Activated naive CD4-positive, alpha-beta T cell treated with anti-CD3 and anti-CD28 coated beads, Interleukin-2, amount 50 U/mL, for 72 hours (primary cell): ENCODE measurements at places on chromosomes 3 and 15.

GRCh38 chr3:151067158-151067557, 18.3 kb upstream of the MED12L start:
- DNase-seq: no peak

- peak; percentile 63 for DNase-seq
Measured at GRCh38 chr3:50525987-50526386, 22.6 kb upstream of the CACNA2D2 start.

- DNase-seq: no peak
Measured at GRCh38 chr3:141147657-141148056, 84.0 kb upstream of the PXYLP1 start.

- no peak for DNase-seq
Measured at GRCh38 chr15:58510715-58511598, 79.2 kb downstream of the LIPC start.

- DNase-seq: no peak
Measured at GRCh38 chr15:88398011-88398410, 69.2 kb downstream of the MRPL46 start.

DNA sequence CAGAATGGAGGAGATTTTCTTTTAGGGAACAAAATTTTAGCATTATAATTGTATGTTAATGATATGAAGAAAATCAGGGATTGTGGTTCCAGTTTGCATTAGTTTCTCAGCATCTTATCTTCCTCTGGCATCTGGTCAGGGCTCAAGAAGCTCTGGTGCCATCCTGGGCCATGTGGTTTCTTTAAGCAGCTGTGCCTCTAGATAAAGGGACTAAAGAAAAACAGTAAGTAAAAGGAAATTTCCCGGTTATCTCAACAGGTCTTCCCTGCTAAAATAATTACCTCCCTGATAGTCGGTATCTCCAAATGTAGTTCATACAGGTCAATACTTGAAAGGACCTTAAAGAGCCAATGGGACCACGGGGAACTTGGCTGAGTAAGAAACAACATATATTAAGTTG, 375.1 kb upstream of the RBMS3 start:
- DNase-seq: no peak

DNA sequence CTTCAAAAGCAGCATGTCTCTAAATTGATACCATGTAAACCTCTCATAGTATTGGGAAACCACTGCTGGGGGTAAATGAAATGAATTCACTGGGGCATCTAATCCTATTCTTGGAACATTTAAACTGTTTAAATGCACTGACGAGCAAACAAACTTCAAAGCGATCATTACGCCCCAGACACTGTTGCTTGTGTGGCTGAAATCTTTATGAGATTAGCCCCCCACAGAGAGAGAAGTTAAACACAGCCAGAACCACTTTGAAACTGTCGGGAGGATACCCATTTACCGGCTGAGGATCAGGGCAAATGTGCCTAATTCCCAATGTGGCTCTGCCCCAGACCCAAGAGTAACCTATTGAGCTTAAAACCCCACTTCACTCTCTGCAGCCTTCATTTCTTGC, 308.4 kb upstream of the CDIN1 start:
- DNase-seq: no peak

DNA sequence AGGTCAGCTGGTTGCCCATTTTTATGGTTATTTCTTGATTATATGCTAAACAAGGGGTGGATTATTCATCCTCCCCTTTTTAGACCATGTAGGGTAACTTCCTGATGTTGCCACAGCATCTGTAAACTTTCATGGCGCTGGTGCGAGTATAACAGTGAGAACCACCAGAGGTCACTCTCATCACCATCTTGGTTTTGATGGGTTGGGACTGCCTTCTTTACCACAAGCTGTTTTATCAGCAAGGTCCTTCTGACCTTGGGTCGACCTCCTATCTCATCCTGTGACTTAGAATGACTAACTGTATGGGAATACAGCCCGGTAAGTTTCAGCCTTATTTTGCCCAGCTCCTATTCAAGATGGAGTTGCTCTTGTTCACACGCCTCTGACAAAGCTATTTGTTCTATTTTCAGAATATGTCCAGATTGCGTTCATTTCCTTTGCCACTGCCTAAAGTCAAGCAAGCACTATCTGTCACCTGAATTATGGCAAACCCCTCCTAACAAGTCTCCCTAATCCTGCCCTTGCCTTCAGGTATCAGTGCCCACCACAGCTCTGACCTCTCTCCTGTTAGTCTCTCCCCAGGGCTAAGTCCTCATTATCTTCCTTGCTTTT, 308.5 kb downstream of the ROBO2 start:
- DNase-seq: no peak

GRCh38 chr3:139227165-139227564, 116.7 kb upstream of the MRPS22 start:
- no peak for DNase-seq

DNA sequence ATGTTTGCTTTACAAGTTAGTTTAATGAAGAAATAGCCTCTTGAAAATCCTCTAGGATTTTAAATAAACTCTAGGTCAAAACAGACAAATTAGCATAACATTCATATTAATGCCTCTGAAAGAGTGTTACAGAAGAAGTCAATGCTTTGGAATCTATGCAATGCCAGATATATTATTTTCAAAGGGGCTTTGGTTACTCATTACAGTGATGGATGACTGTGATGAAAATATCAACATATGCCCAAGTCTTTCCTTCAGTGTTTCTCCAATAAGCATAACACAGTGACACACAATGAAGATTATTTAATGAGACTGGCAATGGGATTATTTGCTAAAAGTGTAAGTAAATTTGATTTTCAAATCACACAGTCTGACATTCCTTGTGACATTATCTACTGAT, 1247.2 kb downstream of the ROBO2 start:
- DNase-seq: no peak

DNA sequence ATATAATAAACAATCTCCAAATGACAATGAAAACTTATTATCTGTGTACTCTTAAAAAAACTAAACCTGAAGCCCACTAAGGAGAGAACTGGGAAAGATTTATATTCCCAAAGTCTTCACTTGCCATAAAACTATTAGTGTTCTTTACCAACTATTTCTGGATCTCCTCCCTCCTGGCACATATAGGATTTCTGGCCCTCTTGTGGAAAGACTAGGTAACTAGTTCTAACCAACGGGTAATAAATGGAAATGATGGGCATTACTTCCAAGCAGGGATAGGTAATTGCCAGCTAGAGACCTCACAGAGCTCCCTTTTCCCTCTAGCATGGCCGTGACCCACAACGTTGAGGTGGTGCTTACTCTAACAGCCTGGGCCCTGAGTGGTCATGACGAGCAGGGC, 110.1 kb downstream of the DNAH12 start:
- no peak for DNase-seq

- no peak for DNase-seq
Measured at GRCh38 chr15:25792128-25792527, 71.0 kb downstream of the ATP10A start.

GRCh38 chr15:100949691-100950090, 30.5 kb downstream of the LRRK1 start:
- DNase-seq: no peak

- DNase-seq: no peak
Measured at GRCh38 chr3:10292505-10293419, at the start of gene GHRL. GHRL (minus strand) TSS chr3:10292947; CDS start chr3:10290180, 2,767 bp downstream.

DNA sequence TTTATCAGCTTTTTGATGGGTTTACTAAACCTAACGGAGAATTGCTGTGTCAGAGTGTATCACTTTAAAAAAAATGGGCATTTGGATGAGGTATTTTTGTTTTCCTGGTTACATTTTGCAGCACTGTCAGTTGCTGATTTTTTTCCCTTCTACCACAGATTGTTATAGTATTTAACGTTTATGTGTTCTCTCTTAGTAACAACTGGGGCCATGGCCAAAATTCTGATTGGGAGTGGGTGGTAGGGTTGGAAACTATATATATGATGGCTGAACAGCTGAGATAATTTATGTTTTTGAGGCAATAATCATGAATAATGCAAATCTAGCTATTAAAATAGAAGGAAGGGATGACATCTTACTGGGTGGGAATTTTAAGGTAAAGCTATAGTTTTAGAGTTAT, 229.4 kb upstream of the SUCLG2 start:
- no peak for DNase-seq

- no peak for DNase-seq
Measured at GRCh38 chr3:122955916-122956692, 71.5 kb downstream of the SEMA5B start.

GRCh38 chr3:58214484-58215316, 3.9 kb upstream of the DNASE1L3 start:
- peak; percentile 74 for DNase-seq

DNA sequence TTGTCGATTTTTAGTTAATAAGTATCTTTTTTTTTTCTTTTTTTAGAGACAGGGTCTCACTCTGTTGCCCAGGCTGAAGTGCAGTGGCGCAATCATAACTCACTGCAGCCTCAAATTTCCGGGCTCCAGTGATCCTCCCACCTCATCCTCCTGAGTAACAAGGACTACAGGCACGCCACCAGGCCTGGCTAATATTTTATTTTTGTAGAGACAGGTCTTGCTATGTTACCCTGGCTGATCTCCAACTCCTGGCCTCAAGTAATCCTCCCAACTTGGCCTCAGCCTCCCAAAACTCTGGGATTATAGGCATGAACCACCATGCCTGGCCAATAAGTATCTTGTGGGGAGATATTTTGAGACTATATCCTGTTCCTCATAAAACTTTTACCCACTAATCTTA, 29.4 kb upstream of the ARID3B start:
- DNase-seq: no peak

GRCh38 chr15:96316953-96317629, 13.4 kb upstream of the NR2F2 start:
- DNase-seq: no peak

- DNase-seq: no peak
Measured at GRCh38 chr3:73621388-73621787, 3.4 kb downstream of the PDZRN3 start.

GRCh38 chr3:167750272-167750971, 14.9 kb downstream of the SERPINI1 start:
- DNase-seq: no peak

GRCh38 chr3:179036626-179037300, 34.8 kb downstream of the ZMAT3 start:
- DNase-seq: no peak

- no peak for DNase-seq
Measured at GRCh38 chr3:121165397-121165837, 257.4 kb downstream of the STXBP5L start.

- no peak for DNase-seq
Measured at GRCh38 chr15:70128414-70129140, 30.9 kb upstream of the TLE3 start.

GRCh38 chr15:89936786-89937265, 24.1 kb upstream of the ARPIN start:
- no peak for DNase-seq

- no peak for DNase-seq
Measured at GRCh38 chr3:143851331-143852017, 3.2 kb upstream of the SLC9A9 start.

GRCh38 chr3:123386477-123387040, 62.3 kb downstream of the ADCY5 start:
- no peak for DNase-seq

- peak; percentile 80 for DNase-seq
Measured at GRCh38 chr3:52220380-52221026, 4.9 kb downstream of the TLR9 start.

DNA sequence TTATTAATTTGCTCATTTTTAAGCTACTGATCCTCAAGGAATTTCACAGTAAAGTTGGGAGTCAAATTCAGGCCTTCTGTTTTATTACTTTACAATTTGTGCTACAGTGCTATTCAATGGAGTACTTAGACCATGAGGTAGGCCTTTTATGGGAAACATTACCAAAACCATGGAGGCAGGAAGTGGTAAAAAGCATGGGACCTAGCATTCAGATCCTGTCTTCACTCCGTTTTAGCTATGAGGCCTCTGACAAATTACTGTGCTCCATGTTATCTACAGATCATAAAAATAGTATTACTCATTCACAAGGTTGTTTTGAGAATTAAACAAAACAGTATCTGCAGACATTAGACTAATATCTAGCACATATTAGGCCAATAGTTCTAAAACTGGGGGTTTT, 140.6 kb upstream of the SLITRK3 start:
- no peak for DNase-seq

GRCh38 chr3:21647961-21648360, 103.0 kb downstream of the ZNF385D start:
- DNase-seq: no peak

DNA sequence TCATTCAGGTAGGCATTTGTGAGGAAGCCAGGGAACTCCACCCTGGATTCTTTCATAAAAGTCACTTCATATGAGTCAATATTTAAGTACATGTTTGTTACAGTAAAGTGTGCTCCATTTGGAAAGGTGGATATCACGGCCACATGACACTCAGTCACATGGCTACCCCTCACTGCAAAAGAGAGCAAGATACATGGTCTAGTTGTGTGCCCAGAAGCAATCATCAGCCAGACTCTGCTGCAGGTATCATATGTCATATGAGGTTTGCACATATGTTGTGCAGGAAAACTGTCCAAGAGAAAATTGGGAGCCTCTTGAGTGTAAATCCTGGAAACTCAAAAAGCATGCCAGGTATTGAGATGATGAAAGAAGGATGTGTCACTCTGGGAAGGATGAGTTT, 55.0 kb upstream of the NMNAT3 start:
- DNase-seq: no peak

- DNase-seq: no peak
Measured at GRCh38 chr15:39124553-39125171, 456.2 kb upstream of the THBS1 start.

GRCh38 chr3:138197058-138197457, 10.0 kb downstream of the ARMC8 start:
- no peak for DNase-seq

DNA sequence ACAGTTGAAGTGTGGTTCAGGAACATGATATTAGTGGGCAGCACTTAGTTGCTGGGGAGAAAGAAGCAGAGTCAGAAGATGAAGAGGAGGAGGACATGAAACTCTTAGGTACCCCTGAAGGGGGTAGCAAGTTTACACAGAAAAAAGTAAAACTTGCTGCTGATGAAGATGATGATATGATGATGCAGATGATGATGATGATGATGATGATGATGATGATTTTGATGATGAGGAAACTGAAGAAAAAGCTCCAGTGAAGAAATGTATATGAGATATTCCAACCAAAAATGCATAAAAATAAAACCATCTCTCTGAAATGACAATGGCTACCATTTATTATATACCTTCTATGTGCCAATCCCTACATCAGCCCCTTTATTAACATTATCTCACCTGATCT, 39.9 kb upstream of the SOX14 start:
- DNase-seq: no peak

- DNase-seq: no peak
Measured at GRCh38 chr15:48052946-48053345, 67.8 kb upstream of the SLC24A5 start.

GRCh38 chr15:66505430-66505811, 295 bp downstream of the ZWILCH start:
- no peak for DNase-seq

DNA sequence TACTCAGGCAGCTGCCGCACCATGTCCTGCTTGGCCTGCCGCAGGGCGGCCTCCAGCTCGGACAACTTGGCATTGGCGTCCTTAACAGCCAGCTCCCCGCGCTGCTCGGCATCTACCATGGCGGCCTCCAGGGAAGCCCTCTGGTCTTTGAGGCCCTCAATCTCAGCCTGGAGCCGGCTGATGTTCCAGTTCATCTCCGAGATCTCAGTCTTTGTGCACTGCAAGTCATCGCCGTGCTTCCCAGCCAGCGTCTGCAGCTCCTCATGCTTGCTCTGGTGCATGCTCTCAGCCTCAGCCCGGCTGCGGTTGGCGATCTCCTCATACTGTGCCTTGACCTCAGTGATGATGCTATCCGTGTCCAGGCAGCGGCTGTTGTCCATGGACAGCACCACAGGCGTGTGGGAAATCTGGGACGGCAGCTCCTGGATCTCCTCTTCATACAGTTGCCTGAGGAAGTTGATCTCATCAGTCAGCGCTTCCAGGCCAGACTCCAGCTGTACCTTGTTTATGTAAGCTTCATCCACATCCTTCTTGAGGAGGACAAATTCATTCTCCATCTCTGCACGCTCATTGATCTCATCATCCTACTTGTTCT, 15.5 kb upstream of the PSTPIP1 start:
- no peak for DNase-seq
